NCI-H1417 (cell line): ENCODE measurements at places on chromosomes 12 and 14.
A peak's percentile ranks its signal among the peaks of the same experiment; 100 is the strongest.

DNA sequence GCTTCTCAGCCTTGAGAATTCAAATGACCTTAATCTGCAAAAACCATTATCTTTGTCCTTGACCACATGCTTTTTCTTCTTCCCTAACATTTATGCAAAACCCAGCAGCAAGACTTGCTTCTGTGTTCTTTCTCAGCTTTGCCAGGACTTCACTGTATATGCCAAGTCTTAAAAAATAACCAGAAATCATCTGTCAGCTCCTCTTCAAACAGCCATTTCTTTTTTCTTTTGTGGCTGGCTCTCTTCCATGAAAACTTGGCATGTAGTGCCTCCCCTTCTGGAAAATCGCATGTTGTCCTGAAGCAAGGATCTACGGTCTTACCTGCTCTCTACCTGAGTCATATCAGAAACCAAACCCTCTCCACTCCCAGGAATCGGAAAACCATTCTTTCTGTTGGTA lies 364.9 kb downstream of the RPS29 start:
- DNase-seq = no peak

DNA sequence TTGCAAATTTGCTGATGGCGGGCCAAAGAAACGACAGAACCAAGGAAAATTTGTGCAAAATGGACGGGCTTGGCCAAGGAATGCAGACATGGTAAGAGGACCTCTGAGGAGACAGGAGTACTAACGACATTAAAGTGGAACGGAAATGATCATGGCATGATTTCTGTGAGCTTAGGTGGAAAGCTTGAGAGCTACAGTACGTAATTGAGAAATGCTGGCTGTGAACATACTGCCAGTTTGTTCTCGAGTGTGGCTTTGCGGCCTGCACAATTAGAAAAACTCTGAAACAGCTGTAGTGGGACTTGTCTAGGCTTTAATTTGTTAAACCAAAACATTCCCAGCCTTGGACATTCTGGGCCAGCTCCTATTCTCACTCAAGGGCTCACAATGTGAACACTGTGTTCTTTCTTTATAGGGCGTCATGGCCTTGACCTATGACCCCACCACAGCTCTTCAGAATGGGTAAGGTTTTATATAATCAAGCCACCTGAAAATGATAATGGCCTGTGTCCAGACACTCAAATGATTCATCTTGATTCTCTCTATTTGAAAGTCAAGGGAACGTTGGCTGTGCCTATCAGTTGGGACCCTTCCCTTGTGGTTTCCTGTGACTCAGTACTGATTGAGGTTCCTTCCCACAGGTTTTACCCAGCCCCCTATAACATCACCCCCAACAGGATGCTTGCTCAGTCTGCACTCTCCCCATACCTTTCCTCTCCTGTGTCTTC lies 48.5 kb downstream of the BAZ2A start:
- no peak for DNase-seq

DNA sequence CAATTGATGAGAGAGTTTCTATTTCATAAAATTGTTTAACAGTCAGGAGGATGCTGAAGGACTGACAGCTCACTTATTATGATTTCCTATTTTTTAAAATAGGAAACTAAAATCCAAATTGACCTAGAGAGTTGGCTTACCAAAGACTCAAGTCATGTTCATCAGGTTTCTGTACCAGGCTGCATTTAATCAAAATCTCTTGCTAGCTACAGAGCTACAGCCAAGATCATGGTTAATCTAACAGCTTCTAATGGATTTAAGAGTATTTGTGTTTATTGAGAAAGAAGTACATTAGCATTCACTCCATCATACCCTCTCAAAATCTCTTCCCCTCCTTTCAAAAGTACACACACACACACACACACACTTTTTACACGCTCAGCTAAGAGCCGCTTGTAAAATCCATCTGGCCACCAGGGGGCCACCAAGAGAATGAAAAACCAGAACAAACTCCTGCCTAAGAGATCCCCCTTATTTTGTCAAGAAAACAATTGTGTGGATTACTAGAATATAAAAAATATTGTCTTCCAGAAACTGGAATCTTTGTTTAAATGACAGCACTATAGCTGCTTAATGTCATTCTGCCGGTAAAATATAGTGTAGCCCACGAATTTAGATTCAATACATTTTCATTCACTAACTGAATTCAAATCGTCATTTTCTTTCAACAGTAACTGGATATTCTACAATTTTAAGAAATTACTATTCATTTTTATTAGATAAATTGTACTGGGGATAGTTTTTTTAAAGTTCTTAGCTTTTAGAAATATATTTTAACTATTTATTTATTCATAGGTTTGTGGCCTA lies 334.0 kb downstream of the BTG1 start:
- DNase-seq = peak; percentile 75

DNA sequence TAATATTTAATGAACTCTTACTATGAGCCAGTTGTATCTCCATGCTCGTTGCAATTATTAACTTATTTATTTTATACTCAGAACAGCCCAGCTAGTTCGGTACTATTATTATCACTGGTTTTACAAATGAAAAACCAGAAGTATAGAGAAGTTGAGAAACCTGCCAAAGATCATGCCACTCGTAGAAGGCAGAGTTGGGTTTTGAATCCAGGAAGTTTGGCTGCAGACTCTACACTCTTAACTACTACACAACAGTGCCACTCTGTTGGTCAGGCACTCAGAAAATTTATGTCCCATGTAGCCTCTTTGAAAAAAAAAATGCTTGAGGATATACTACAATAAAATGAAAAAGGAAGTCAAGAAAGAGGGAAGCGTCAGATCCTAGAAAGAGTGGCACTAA lies 71.5 kb upstream of the ARID2 start:
- no peak for DNase-seq

DNA sequence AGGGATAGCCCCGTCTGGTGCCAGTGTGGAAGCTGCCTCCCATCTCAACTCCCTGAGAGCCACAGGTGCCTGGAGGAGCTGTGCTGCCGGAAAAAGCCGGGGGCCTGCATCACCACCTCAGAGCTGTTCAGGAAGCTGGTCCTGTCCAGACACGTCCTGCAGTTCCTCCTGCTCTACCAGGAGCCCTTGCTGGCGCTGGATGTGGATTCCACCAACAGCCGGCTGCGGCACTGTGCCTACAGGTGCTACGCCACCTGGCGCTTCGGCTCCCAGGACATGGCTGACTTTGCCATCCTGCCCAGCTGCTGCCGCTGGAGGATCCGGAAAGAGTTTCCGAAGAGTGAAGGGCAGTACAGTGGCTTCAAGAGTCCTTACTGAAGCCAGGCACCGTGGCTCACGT lies 25.5 kb upstream of the P2RX4 start:
- DNase-seq = no peak

- peak; percentile 36 for DNase-seq
Measured at GRCh38 chr12:42985506-42985905, 396.0 kb upstream of the PRICKLE1 start.

DNA sequence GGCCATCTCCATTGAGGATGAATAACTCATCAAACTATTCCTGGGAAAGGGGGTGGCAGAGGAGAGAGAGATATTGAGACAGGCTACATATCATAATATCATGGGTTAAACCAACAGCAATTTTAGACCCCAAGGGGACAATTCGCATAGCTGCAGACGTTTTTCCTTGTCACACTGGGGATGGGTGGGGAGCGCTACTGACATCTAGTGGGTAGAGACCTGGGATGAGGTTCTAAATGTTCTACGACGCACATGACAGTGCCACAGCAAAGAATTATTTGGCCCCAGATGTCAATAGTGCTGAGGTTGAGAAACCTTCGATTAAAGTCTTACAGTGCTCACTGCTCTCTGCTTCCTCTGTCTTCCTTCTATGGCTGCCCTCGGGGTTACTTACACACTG lies 425.6 kb downstream of the NRXN3 start:
- peak; percentile 18 for DNase-seq

- DNase-seq = peak; percentile 12
Measured at GRCh38 chr12:8637666-8638065, 25.0 kb downstream of the MFAP5 start.

DNA sequence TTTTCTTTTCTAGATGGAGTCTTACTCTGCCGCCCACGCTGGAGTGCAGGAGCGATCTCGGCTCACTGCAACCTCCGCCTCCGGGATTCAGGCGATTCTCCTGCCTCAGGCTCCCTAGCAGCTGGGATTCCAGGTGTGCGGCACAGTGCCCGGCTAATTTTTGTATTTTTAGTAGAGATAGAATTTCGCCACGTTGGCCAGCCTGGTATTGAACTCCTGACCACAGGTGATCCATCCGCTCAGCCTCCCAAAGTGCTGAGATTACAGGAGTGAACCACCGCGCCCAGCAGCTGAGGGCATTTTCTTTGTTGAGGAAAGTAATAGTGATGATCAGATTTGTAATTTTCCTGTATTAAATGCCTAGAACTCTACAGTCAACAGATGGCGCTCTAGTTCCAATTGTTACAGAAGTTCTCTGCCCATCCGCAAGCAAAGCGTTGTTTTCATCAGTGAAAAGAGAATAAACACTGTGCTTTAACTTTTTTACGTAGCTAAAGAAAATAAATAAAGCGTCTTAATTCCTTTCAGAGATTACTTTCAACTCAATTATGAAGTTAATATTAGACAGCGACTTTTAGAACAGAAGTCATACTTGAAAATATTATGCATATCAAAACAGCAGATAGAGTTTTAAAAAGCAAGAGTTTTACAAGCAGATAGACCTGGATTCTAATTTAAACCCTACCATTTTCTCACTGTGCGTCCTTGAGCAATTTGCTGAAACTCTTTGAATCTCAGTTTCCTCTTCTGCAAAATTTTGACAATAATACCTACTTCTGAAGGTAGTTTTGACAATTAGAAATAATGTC lies 335.1 kb downstream of the DUSP6 start:
- DNase-seq = peak; percentile 63

DNA sequence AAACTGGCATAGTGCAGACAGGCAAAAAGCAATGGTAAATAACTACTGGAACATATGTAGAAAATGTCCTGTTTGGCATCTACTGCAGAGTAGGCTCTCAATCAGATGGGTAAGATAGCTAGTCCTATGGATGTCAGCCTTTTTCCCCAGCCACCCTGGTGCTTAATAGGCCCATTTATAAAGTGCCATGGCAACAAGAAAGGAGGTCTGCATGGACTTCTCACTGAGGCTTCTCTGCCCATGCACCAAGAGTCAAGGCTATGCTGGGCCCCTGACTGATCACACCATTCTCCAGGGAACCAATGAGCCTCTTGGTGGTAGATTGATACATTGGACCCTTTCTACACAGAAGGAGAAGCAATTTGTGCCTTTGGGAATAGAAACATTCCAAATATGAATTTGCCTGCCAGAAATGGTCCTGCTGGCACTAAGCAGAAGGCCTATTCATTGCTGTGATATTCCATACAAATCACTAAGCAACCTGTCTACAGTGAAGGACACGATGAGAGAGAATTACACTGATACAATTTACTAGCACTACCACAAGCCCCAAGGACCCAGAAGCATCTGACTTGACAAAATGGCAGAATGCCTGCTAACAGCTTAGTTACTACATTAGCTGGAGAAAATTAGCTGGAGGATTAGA lies 43.8 kb downstream of the RESF1 start:
- DNase-seq = peak; percentile 26

- DNase-seq = no peak
Measured at GRCh38 chr14:34126586-34126985, 175.7 kb upstream of the EGLN3 start.

DNA sequence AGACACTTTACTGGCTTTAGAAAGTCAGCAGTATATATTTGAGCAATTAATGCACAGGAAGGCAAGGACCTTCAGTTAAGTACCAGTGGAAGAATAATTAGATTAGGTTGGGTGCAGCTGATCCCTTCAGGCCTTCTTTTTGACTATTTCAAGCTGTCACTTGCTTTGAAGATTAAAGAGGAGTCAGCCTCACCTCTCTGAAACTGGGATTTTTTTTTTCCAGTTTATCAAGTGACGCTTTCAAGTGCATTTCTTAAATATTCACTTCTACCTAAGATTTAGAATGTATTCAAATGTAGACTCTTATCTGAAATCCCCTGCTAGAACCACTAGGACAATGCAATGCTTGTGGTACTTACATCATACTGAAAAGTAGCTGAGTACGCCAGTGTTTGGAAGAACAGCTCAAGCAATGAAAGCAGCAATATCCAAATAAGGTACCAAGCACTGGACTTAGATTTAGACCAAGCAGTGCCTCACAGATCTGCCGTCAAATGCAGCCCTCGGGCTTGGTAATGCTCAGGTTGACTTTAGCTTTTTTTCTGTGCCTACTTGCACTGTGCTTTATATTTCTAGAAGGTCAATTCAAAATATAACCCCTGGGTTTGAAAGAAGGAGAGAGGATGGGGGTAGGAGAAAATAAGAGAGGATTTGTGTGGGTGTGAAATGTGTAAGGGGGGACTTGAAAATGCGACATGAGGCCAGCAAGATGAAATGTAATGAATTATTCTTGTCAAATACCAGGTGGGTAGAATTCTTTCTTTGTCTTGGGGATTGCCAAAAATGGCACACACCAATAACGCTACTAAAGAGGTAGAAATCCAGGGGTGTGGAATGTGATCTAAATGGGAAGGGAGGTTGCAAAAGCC lies 3.7 kb upstream of the FERMT2 start:
- DNase-seq = no peak

DNA sequence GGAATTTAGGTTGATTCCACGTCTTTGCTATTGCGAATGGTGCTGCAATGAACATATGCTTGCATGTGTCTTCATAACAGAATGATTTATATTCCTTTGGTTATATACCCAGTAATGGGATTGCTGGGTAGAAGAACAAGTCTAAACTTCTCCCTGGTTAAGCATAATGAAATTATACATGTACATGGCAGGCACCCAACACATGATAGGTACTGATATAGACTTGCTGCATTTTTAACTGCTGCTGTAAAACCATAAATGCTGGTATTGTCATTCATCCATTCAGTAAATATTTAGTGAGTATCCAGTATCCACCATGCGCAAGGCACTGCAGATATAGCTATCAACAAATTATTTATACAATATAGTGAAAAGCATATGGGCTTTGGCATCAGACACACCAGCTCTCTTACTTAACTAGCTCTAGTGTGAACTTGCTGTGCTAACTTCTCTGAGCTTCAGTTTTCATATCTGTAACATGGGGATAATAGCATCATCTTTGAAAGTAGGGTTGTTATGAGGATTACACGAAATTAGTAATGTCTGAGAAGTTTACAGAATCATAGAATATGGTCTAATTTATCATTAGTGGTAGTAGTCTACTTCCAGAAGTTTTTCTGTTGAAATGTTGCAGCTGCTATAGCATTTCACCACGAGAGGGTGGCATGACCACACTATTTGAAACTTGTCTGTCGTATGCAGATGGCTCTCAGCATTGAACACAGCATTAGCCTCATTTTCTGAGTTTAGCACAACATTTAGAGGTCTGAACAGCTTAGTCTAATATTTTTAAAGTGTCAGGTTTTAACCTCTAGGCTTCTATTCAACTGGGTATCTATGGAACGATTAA lies 32.0 kb upstream of the SEL1L start:
- DNase-seq = peak; percentile 22

DNA sequence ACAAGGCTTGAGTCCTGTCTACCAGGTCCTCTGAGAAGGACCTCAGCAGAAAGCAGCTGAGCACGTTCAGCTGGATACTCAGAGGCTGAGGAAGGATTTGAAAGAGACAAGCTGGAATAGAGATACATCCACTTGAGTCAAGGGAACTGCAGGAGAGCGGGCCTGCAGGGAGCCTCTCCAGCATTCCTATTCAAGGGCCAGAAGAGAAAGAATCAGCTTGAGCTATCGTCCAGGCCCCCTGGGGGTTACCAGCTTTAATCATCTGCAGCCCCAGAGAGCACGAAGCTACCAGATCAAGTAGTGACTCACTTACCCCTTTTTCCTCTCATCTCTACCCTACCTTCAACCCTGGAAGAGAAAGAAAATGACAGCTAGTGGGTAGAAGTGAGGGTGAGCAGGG lies 80.9 kb downstream of the NDUFA12 start:
- DNase-seq = peak; percentile 8
